ENCODE measurements at places on chromosomes 16 and 17.

GRCh38 chr17:6651919-6652452 is 424 bp downstream of the C17orf100 start:
- no peak for DNase-seq

- DNase-seq = no peak
These were observed 45.6 kb upstream of the PIK3R6 start for GRCh38 chr17:8913091-8913490.

DNA sequence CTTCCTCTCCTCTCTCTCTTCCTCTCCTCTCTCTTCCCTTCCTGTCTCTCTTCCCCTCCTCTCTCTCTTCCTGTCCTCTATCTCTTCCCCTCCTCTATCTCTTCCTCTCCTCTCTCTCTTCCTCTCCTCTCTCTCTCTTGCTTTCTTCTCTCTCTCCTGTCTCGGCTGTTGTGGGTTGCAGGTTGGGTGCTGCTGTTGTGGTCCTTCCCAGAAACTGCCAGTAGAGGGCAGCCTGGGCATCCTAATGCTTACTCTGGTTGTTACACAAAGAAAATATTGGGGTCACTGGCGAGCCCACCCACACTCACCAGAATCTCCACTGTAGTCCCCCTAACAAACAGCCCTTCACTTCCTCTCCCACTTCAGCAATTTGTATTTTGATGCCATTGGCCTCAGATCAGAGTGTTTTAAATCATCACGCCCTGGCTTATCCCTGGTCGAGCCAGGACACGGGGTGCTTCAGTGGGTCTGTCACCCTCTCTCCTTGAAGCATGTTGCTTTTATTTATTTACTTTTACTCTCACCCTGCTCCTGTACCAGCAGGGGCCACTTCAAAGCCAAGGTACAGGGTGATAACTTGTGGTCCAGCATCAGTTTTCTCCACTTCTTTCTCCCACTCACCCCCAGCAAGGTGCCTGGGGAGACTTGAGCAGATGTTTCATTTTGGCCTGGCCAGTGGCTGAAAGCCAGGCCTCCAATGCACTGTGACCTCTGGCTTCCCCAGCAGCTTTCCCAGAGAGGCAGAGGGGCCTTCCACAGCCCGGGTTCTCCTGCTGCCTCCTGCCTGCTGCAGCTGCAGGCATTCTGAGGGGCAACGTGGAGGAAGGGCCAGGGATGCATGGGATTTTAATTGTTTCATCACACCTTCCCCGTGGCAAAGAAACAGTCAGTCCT is 4.7 kb upstream of the MMP15 start:
- peak; percentile 47 for DNase-seq

- DNase-seq = peak; percentile 73
These were observed 12.2 kb upstream of the NDRG4 start for GRCh38 chr16:58487566-58488351.

DNA sequence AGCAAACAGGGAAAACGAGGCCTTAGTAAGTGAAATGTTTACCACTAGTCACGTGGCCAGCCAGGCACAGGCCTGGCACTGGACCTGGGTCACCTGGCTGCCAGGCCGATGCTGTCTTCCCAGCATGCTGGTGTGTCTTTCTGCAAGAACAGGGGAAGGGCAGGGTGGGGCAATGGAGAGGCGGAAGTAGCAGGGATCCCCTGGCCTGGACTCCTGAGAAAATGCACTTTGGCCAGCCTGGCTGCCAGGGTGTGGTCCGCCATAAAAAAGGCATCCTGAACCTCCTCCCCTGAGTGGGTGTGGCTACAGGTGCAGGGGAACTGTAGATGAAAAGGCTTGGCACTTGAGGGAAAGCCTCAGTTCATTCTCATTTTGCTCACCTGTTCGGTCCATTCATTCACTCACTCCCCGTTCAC is 1.0 kb upstream of the ANKRD40CL start:
- no peak for DNase-seq

- DNase-seq = no peak
These were observed 77.2 kb downstream of the SHISA6 start for GRCh38 chr17:11318207-11318606.

DNA sequence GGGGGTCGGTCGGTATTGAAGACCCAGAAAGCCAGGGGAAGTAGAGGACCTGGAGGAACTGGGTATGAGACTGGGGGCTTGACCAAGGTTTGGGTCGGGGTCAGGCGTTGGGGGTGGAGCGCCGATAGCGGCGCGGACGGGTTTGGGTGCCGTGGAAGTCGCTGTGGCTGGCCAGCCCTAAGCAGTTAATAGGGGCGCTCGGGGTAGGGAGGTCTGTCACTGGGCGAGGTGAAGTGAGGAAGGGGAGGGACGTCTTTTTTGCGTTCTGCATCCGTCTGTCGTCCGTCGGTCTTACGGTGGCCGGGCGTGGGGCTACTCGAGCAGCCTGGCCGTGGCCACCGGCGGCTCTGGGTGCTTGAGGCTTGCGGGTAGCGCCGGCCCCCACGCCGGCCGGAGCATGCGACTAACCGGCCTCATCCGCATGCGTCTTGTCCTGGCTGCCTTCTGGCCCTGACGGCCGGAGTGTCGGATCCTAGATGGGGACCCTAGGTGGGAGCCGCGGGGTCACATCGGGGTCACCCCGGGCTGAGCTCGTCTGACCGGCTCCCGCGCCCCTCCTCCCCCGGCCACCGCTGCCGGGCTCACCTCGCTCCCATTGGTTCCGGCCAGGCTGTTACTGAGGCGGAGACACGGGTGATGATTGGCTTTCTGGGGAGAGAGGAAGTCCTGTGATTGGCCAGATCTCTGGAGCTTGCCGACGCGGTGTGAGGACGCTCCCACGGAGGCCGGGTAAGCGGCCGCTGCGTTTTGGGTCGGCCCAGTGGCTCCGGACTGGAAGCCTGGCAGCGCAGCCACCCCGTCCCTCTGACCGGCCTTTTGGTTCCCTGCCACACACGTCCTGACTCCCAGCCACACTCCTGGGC is 10.3 kb upstream of the TMEM88 start:
- peak; percentile 91 for DNase-seq

DNA sequence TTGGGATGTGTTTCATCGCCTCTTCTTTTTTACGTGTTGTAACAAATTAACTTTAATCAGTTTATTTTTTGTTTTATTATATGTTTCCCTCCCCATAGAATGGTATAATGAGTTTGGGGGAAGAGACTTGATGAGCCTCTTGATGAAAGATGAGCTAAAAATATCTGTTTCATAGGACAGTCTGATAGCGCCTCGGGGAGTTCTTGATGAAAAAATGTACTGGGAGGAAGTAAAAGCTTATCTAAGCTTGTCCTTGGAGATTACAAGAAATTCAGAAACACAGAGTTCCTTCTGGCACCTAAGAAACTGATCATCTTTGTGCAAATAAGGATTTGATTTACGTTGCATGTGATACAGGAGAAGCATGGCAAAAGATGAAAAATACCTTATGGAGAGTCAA is 350.2 kb upstream of the CDH8 start:
- no peak for DNase-seq

GRCh38 chr17:39208893-39209292 is 8.8 kb downstream of the RPL19 start:
- DNase-seq = no peak

- no peak for DNase-seq
These were observed 168.5 kb downstream of the XYLT1 start for GRCh38 chr16:17302214-17302613.

DNA sequence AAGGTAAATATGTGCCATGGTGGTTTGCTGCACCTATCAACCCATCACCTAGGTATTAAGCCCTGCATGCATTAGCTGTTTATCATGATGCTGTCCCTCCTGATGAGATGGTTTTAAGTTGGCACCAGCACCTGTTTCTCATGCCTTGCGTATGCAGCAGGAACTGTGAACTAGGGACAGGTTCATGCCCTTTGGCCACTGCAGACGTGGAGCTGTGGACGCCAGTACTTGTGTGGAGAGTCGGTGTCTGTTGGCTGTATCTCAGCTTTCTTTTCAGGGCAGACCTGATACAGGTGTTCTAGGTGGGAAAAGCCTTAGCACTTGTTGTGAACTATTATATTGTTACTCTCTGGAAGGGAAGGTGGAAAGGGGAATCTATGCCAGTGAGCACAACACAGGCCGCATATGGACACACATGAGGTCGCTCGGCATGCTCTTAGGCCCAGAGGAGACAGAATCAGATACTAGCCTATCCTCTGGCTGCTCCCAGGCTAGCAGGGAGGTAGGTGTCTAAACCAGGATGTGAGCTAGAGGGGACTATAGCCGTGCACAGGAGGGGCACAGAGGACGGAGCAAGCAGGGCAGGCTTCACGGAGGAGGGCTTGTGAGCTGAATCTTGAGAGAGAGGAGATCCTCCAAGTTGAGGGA is 22.5 kb downstream of the MSI2 start:
- DNase-seq = no peak

DNA sequence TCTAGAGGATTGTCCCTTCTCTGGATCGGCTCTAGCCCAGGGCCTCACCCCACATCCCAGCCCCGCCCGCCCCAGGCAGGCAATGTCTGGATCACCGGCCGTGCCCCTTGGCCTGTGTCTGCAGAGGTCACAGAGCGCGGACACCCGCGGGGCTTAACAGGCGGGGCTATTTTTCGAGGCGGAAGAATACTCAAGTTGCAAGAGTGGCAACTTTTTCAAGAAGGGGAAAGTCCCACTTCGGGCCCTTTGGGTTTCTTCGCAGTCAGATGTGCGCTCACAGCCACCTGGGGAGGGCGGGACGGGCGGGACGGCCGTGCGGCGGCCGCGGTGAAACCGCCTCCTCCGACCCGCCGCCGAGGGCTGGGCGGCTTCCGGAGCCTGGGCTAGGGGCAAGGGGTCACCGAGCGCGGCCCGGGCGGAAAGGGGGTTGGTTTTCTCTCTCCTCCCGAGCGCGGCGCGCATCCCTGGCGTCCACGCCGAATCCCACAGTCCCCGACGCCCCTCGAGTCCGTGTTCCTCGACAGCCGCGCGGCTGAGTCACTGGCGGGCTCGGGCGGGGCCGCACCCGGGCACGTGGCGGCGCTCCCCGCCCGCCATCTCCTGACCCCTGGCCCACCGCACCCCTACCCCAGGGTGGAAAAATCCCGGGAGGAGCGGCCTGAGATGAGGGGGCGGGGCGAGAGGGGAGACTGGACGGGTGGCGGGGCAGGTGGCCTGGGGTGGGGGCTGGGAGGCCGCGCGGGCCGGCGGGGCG is 1.2 kb upstream of the PFN1 start:
- DNase-seq = peak; percentile 69

GRCh38 chr17:78075545-78075944 is 53.0 kb downstream of the TMC6 start:
- no peak for DNase-seq

GRCh38 chr17:27878776-27879562 is 14.2 kb downstream of the LYRM9 start:
- no peak for DNase-seq

GRCh38 chr16:6735631-6736030 is 597.0 kb upstream of the RBFOX1 start:
- no peak for DNase-seq

DNA sequence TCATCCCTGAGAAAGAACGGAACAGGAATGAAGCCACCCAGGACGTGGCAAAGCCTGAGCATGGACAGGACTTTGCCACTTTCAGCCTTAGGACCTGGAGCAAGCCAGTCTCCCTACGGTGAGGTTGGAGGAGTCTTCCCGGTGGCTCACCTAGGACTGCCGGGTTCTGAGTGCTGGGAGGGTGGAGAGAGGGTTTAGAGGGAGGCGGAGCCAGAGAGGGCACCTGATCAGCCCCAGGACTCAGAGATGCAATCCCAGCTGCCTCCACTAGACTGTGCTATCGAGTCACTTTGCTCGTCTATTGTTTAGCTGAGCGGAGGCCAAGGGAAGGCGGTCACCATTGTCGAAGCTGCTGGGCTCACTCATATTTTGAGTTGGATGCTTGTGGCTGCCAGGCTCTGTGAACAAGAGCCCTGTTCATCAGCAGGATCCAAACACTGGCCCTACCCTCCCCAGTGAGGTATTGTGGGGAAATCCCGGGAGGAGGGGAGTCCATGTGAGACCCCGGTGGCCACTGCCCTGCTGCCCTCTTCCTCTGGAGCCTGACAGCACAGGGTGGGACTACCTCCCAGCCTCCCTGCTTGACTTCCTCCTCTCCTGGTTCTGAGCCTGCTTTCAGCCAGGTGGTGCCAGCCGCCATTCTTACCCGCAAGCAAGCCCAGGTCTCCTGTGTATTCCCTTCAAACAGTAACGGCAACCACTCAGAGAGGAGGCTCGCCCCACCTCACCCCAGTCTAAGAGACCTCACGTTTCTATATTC is 7.0 kb downstream of the KRT14 start:
- peak; percentile 78 for DNase-seq

GRCh38 chr16:29676989-29677785 is 1.8 kb upstream of the QPRT start:
- DNase-seq = no peak

DNA sequence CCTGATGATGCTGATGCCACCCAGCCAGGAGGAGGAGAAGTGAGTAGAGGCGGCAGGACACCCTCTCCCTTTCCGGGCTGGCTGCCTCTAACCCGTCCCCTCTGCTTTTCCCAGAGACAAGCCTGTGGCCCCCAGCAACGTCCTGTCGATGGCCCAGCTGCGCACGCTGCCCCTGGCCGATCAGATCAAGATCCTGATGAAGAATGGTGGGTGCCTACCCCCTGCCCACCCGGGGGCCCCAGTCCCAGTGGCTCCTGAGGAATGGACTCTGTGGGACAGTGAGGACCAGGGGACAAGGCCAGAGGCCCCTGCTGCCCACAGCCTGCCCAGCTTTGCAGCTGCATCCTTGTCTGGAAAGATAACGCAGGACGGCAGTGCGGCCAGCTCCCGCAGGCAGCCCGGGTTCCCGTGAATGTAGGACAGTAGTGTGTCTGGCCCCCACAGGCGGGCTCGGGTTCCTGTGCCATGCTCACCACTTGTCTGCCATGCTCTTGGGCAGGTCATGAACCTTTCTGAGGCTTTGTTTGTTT is 19.9 kb downstream of the POLR3E start:
- no peak for DNase-seq

DNA sequence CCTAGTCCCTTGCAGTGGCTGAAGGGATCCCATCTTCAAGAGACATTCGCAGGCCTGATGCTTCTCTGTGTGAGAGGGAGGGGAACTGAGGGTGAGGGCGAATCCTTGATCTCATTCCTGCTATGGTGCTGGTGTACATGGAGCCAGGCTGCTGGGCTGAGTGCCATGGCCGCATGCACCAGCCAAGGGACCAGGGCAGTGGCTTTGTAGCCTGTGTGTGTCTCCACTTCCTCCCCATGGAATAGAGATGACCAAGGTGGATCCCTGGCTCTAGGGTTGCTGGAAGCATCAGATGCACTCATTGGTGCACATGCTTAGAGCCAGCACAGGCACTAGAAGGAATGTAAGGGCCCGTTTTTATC is 195.0 kb downstream of the FOXL1 start:
- DNase-seq = no peak

DNA sequence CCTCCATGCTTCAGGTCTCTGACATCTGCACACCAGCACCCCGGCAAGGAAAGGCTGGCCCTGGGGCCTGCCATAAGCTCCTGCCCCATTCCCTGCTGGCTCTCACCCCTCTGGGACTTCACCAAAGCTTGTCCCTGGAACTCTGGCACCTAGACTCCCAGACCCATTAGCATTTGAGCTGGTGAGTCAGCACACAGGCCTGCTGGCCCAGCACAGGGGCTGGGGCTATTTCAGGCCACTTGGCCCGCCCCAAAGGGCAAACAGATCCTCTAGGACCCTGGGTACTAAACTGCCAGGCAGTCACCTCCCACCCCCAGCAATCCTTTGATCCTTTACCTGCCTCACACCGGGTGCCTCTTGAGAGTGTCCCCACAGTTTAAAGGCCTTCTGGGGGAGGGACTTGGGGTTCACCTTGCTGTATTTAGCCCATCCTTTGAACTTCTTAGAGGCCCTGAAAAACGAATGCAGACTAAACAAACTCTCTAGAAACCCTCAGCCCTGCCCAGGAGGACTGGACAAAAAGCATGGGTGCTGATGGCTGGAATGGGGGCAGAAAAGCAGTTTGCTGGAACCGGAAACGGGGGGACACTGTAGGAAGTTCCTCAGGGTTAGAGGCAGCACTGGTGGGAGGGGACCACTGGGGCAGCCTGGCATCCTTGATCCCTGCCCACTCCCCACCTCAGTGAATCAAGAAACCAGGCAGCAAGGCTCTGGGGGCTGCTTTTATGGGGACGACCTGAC is 3.2 kb upstream of the SAMD14 start:
- DNase-seq = peak; percentile 28
